ENCODE measurements at places on chromosomes 6 and 20.

DNA sequence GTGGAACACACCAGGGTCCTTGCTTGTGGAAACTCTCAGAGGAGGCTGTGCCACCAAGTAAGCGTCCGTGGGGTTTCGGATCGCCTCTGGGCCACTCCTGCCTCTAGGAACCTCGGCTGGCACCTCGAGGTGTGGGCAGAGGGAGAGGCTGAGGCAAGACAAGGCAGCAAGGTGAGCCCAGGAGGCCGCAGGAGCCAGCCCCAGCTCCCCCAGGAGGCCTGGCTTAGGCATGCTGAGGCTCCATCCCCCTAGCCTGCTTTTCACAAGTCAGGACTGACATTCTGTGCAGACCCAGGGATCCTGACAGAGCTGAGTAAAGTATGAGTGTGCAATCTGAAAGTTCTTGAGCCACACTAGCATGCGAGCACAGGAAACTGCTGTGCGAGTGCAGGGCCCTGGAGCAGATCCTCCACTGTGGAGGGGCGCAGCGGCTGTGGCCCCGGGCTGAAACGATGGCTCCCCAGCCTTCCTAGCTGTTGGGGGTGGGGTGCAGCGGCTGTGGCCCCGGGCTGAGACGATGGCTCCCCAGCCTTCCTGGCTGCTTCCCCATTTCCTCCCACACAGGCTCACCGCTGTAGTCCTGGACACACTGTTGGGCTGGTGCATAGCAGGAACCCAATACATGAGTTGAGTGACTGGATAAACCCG is 75.2 kb upstream of the CD93 start:
- no peak for DNase-seq

- no peak for DNase-seq
These were observed 2.9 kb downstream of the TMEM30A start for GRCh38 chr6:75281653-75282052.

DNA sequence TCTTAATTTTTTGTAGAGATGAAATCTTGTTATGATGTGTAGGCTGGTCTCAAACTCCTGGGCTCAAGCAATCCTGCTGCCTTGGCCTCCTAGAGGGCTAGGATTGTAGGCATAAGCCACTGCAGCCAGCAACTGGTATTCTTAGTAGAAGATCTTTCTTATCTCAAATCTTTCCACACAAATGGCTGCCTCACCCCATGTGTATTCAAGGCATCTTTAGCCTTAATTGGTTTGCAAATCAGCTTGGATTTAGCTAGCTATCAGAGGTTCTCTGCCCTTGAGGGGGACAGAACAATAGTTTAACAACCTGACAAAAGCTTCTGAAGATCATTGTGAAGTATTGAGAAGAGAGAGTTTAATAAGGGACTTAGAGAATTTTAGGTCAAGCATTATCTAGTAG is 17.9 kb upstream of the ABRACL start:
- DNase-seq = no peak

GRCh38 chr6:45647341-45648261 is 269.9 kb upstream of the SUPT3H start:
- no peak for DNase-seq

GRCh38 chr20:63126876-63127699 is 88.8 kb downstream of the YTHDF1 start:
- DNase-seq = no peak

- no peak for DNase-seq
These were observed 80.7 kb downstream of the SYTL3 start for GRCh38 chr6:158730541-158730907.

DNA sequence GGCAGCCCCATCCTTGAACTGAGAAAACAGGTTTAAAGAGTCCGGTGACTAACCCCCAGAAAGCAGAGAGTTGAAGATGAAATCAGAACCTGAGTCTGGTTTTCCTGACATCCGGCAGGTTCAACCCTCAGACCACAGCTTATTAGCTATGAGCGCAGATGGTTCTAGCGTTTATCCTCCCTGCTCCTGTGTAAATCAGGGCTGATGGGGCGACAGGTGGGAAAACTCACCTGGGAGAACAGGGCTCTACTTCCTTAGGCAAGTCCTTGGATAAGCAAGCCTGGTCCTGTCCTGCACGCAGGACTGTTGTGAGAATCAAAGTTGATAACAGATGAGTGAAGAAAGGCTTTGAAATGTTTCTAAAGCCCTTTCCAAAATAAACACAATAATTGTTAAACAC is 31.4 kb downstream of the GHRH start:
- DNase-seq = no peak

DNA sequence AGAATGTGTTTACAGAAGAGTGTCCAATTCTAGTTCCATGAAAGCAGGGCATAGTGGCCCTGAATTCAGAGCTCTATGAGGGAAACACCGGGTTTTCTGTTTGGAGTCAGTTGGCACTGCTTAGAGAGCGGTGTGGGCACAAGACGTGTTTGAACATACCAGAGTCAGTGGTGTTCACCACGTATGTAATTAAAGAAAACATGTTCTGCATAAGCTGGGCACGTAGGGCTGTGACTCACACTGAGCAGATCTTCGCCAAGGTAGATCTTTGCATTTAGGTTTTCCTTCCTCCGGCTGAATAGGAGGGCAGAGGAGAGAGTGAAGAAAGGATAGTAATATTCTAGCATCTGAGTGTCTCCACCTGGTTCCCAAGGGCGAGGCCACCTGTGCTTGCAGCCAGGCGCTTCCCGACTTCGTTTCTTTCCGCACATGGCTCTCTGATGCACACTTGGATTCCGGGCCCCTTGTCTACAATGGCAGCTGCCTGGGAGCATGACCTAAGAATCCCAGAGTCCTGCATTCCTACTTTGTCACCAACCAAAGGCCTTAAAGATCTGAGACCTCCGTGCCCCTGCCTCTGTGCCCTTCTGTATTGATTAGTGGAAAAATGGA is 136.2 kb downstream of the ERMARD start:
- DNase-seq = no peak

DNA sequence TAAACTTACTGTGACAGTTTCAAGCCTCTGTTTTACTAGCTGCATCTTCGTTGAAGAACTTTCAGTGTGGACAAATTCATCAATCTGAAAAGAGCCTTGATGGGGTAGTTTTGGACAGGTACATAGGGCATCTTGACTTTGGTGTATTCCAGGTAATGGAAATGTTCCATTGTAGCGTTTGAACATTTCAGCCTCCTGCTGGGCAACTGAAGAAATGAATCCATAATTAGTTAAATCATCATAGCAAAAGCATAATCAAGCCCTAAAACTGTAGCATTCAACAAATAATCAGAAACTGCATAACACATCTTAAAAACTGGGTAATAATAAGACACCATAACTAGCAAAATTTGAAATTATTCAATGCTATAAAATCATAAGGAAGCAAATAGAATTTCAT is 86.2 kb downstream of the AHI1 start:
- DNase-seq = peak; percentile 32

GRCh38 chr6:166775180-166775922 is 148.3 kb upstream of the RPS6KA2 start:
- peak; percentile 53 for DNase-seq

GRCh38 chr6:92341201-92341600 is 1078.2 kb downstream of the EPHA7 start:
- no peak for DNase-seq

DNA sequence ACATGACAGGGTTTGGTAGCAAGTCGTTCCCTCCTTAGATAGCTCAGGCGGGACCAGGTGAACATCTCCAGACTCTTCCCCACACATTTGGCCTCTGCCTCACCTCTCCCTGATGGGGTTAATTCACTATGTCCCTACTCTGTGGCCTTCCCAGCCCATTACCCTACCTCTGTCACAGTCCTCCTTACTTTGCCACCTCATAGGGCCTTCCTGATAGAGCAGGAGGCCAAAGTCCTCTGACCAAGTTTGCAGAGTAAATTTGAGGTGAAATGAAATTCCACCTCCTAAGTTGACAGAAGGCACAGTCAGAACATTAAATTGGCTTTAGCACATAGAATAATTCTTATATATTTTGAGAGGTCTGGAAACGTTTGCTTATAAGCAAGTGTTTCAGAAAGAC is 53.1 kb upstream of the ARMC2 start:
- no peak for DNase-seq

DNA sequence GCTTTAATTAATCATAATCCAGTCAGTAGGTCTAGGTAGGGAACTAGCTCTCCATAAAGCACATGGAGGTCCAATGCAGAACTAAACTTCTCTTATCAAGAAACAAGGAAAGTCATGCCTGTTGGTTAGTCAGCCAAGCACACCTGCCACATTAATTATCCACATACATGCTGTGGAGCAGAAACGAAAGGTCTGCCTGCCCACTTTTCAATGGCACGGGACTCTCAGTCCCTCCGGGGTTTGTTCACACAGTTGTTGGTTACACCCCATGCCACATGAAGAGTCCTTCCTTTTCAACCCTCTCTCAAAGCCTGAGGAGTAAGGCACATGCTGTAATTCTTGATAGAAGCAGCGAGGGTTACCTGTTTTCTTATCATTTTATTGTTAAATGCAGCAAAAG is 1096.4 kb upstream of the MAP3K7 start:
- DNase-seq = no peak

- DNase-seq = no peak
These were observed 8.1 kb downstream of the NEDD9 start for GRCh38 chr6:11224252-11224965.

DNA sequence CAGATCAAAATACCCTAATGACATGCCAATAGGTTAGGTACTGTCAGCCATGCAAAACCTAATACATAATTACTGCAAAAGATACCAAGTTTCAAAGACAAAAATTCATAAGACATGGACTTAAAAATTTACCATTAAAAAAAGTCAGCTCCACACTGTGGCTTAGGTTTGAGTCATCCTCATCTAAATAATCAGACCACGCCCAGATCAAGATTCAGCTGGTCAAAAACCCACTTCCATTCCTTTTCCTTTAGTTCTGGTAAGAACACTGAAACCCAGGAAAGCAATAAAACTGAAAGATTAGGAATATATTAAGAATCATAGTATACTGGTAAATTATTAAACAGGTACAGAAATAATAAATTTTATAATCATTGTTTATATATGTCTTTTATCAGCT is 81.0 kb upstream of the ASF1A start:
- no peak for DNase-seq

DNA sequence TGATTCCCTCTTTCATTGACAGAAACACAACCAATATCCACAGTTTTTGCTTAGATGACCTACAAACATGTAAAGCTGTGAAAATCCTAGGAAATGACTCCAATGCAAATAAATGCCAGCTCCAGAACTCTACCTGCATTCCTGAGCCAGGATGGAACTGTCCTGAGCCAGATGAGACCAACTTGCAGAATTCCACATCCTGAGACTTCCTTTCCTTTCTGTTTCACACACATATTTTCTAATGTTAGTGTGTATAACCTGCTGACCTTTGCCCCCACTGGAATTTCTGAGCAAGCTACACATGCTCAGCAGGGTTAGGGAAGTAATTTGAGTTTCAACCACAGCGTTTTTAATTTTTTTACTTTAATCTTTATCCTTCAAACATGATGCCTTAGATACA is 69.6 kb upstream of the ADGRF1 start:
- peak; percentile 66 for DNase-seq

- no peak for DNase-seq
These were observed 209.4 kb downstream of the CDH4 start for GRCh38 chr20:61461461-61461860.

DNA sequence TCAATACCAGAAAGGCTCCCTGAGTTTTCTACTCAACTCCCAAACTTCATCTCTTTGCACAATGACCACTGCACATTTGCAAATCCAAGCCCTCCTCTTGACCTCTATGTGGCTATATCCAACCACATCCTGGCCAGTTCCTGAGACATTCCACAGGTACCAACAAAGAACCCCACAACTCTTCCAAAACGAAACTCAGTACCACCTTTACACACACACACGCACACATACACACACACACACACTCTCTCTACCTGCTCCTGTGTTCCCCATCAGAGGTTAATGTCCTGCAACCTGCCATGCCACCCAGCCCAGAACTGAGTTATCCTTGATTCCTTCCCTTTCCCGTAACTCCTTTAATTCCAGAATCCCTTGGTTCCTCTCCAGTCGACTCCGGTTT is 58.5 kb downstream of the CHD6 start:
- no peak for DNase-seq

GRCh38 chr6:123810948-123811347 is 7.3 kb downstream of the NKAIN2 start:
- DNase-seq = no peak

- peak; percentile 98 for DNase-seq
These were observed at the start of gene POLR1H for GRCh38 chr6:30061092-30061857. Gene POLR1H (plus strand): TSS chr6:30061265. CDS start chr6:30061525, 260 bp downstream.

GRCh38 chr6:29948277-29948676 is 5.9 kb downstream of the HLA-A start:
- no peak for DNase-seq

- DNase-seq = no peak
These were observed 73.3 kb downstream of the MAN1A1 start for GRCh38 chr6:119276211-119276610.

GRCh38 chr20:33053291-33054106 is at the start of gene BPIFB3:
Gene BPIFB3 (plus strand): TSS chr20:33053903. CDS start chr20:33055436, 1,533 bp downstream.
- DNase-seq = no peak

DNA sequence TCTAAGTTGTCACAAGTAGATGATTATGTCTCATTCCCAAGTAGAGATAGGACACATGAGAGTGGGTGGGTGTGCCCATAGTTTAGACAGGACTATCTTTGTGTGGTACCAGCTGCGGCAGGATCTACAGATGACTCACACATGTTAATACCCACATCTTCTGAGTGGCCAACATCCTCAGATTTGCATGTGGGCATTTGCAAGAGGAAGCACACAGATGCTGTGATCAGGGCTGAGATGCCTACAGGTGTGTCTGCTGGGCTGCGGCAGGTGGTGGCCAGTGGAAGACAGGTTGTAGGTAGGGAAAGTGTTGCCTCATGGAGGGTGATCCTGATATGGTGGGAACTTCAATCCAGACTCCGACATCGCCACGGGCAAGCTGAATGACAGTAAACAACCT is 50.8 kb downstream of the UTRN start:
- DNase-seq = no peak

- no peak for DNase-seq
These were observed 67.2 kb upstream of the RNF24 start for GRCh38 chr20:4082406-4083097.

DNA sequence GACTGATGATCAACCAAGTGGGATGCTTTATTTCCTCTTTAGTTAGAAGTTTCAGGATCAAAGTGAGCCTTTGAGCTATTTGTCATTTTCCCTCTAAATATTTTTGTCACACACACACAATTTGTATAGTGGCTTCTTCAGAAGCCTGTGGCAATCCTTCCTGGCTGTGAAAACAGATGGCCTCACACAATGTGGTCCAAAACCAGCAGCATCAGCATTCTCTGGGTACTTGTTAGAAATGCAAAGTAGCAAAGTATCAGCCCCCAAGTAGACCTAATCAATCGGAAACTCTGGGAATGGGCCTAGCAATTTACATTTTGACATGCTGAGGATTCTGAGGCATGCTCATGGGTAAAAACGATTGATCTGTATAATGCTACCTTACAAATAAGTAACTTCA is 115.9 kb downstream of the PAX1 start:
- no peak for DNase-seq

Measured in T47D (cell line).